ENCODE measurements at places on chromosomes 12 and 14.

DNA sequence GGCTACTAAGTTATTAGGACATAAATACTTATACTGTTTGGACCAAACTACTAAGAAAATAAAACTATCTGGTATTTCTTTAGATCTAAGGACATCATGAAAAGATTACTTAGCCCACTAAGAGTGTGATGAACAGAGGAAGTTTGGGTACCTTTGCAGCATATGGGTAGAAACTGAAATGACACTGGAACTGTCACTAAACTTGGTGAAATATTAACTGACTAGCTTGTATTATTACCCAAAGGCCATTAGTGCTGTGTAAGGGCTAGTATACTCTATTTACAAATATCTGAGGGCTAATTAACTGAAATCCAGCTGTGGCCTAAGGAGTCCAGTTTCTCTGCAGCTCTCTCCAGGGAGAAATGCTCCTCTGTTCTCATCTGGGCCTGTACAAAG is 45.5 kb downstream of the PAWR start:
- DNase-seq, result no peak

DNA sequence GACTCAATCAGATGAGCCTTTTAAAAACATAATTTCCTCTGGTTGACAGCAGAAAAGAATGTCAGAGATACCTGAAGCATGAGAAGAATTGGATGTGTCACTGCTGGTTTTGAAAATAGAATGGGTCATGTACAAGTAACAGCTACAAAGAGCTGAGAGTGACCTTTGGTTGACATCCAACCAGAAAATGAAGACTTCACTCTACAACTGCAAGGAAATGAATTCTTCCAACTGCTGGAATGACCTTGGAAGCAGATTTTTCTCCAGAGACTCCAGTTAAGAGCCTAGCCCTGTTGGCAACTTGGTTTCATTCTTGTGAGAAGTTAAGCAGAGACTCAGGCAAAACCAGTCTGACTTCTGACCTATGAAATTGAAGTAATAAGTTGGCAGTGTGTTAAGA is 505.9 kb downstream of the SLC16A7 start:
- DNase-seq, result no peak

GRCh38 chr12:51529651-51529970 is 61.4 kb upstream of the SCN8A start:
- no peak for DNase-seq

GRCh38 chr12:58346032-58346632 is 404.8 kb downstream of the ATP23 start:
- DNase-seq, result no peak

DNA sequence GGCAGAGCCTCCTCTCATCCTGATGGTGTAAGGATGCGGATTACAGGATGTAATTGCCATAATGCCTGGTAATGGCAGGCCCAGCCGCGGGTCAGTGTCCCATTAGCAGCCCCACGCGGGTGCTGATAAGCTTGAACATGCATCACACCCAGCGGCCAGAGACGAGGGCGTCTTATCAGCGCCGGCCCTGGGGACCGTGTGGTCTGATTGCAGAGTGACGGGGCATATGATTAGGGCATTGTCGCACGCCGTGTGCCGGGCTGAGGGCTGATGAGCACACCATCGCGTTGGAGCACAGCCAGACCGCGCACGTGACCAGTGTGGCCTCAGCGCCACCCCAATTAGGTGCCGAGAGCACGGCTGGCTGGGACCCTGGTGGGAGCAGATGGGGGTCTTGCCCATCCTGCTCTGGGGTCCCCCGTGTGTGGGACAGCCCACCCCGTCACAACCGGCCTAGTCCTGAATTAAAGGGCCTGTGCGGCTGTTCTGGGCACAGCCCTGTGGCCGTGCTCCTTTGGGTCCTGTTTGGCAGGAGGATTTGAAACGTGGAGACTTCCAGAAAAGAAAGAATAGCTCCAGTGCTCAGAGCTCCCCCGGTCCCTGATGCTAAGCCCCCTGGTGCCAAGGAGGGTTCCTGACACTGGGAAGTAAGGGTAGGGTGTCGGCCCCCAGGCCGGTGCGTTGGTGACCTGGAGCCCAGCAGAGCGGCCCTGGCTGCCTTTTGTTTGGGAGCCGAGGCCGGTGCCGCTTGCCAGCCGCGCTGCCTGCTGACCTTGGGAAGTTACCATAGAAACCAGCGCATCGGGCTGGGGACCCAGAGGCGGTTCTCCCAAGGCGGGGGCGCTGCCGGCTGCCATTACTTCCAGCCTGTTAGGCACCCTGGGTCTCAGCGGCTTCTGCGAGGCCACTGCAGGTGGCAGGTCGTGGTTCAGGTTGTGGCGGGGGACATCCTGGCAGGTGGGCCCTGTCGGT is 20.7 kb downstream of the KIF26A start:
- DNase-seq, result no peak

DNA sequence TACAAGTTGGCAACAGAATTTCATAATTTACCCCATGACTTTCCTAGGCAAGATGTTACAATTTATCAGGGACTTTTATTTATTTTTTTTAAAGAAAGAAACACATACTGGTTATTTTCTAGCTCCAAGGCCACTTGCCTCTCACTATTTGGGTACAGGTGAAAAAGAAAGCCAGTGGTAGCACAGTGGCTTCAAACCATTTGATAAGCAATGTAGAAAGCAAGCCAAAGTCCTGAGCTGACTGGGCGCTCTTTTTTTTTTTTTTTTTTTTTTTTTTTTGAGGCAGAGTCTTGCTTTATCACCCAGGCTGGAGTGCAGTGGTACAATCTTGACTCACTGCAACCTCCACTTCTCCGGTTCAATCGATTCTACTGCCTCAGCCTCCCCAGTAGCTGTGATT is 73.3 kb downstream of the STXBP6 start:
- DNase-seq, result no peak

DNA sequence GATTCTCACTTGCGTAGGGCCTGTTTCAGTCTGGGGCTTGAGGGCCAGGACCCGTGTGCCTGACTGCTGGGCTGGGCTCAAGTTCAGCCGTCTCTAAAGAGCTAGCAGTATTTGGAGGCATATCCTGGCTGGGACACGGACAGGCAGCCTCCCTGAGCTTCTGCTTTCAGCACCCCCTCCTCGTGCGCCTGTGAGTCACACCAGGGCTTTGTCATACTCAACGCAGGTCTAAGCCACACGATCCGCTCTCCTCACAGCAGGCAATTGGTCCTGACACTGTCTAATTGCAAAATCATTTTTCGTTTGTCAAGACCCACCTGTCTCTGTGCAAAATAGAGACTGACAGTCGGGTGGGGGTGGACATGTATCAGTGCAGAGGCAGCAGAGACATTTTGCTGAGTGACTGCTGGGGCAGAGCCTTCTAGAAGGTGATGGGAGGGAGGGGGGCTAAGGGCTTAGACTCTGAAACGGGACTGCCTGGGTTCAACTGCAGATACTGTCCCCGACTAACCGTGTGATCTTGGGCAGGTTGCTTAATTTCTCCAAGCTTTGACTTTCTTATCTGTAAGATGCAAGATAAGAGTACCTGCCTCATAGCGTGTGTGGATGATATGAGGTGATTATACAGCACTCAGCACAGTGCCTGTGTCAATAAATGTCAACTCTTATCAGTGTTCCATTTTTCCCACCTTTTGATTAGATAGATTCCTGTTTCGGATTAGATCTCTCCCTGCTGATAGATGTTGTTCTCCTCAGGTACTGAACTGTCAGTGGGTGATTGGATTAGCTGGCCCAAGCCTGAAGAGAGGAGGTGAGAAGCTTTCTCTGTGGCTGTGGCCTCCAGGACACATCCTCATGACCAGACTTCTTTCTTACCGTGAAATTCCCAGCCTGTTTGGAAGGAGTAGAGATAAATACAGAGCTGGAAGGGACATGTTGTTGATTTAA is 53.1 kb downstream of the KCNA1 start:
- no peak for DNase-seq
